ENCODE measurements at places on chromosomes 5 and 9. TPM values are rescaled to one million over a fixed set of nuclear protein-coding genes. Genes with fewer than 3 reads are reported as not detected.

Gene LCP2
- 1.0 TPM for total RNA-seq

Gene SAXO1
- total RNA-seq = under 0.01 TPM

Gene FCN1
- not detected for total RNA-seq

Gene PLPP7
- 10.5 TPM for total RNA-seq

Gene MED22
- 18.2 TPM for total RNA-seq

Gene CARD6
- total RNA-seq = 7.3 TPM

Gene TNFSF8
- total RNA-seq = not detected

Gene SKP2
- 41.6 TPM for total RNA-seq

Gene SIGMAR1
- total RNA-seq = 132 TPM

Gene SPEF2
- total RNA-seq = 3.4 TPM

Gene IGIP
- 3.1 TPM for total RNA-seq

Gene ZNF462
- total RNA-seq = 24.3 TPM

Gene ERMP1
- total RNA-seq = 19.3 TPM

Gene SPINK7
- total RNA-seq = not detected

Gene GNAQ
- 64.9 TPM for total RNA-seq
